GM06990 (cell line): ENCODE measurements at places on chromosomes 6 and 20.

DNA sequence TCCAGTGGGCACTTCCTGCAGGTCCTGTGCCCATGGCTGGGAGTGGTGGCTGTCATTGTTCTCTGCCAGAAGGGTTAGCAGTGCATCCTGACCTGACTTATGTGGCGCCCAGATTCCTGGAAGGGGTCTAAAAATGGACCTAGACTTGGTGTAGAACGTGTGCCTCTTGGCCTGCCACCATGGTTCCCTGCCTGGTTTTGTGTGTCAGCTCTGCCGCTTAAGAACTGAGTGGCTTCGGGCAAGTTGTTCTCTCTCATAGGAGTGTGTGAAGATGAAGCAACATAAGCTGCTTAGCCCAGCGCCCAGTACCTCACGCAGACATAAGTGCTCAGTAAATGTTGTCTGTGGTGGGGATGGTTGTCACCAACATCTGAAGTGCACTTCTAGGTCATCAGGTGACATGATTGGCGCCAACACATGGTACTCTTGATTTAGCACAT lies 52.1 kb downstream of the PTPN1 start:
- DNase-seq: no peak

DNA sequence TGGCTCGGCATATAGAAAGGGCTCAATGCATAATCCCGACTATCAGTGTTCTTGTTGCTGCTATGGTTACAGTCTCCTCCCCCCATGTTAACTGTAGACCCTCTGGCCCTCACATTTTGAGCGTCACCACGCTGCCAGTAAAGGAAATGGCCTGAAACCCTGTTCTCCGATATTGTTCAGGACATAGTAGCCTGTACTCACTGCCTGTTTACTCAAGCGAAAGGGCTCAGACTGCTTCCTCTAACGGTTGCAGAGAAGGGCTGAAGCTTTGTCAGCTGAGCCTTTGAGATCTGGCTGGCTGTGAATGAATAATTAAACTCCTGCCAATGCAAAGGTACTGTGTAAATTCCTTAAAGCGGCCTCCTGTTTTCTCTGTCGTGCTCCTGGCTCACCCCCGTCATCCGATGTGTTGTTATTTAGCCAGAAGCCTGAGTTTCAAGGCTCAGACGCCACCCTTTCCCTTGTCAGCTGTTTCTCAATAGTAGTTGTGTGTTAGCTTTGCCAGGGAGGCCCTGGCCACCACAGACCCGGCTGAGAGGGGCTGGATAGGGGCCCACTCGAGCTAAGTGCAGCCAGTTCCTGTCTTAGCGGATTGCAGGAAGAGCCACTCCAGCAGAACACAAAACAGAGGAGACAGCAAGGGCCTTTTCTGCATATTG lies 31.2 kb upstream of the RALGAPA2 start:
- no peak for DNase-seq

DNA sequence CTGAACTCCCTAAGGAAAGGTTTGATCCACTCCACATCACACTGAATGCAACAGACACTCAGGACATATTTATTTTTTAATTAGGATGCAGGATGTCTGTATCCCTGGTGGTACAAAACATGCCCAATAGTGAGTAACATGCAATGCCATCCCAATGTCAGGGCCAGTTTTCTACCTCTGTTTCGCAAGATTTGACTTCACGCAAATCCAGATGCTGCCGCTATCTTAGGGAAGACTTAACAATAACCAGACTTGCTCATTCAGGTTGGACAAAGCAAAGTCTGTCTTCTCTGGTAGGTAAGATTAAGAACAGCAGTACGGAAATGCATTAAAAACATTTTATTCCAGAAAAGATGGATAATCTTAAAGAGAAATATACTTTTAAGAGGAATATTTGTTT lies 103.1 kb downstream of the TASP1 start:
- no peak for DNase-seq

- DNase-seq: no peak
Observed at GRCh38 chr6:38570750-38571149, 69.0 kb downstream of the BTBD9 start.

DNA sequence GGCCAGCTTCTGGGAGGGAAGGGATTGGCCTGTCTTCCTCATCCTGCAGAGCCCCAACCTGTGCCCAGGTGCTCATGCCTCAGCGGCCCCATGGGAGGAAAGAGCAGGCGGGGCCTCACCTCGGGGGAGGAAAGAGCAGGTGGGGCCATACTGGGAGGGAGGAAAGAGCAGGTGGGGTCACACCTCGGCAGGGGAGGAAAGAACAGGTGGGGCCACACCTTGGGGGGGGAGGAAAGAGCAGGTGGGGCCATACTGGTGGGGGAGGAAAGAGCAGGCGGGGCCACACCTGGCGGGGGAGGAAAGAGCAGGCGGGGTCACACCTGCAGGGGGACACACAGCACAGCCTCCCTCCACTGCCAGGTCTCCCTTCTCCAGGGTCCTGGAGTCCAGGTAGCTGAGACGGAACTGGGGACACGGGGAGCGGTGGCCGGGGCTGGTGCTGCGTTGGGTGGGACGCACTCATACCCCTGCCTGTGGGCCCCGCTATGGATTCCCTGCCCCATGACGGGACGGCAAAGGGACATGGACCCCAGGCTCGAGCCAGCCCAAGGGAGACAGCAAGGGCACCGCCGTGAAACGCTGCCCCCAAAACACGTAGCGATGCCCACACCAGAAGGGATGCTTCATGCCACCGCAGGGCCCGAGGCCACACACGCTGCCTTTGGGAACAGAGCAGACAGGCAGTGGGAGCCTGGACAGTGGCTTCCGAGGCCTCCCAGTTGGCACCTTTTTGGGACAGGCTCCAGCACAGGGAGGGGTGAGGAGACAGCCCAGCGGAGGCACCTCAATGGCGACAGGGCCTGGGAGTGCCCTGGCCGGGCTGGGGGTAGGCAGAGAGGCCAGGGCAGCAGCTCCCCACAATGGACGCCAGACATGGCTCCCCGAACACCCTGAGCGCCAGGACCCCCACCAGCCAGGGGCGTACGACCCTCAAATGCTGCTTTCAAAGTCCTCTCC lies 43.3 kb upstream of the CHRNA4 start:
- DNase-seq: no peak

DNA sequence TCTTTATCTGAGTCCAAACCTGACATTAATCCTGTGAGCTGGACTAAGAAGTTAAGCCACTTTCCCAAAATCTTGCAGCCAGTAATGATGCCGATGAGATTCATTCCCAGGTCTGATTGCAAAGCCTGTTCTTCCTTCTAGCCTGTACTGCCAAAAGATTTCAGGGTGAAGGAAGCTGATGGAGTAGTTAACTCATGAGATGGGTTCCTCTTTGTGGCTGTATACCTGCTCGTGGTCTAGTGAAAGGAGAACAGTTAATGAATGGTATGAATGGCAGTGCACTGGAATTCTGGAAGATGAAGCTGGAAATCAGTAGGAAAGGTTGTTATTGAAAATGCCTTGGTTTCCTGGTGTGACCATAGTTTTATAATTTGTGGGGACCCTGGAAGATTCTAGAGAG lies 112.0 kb downstream of the FYN start:
- DNase-seq: no peak

- peak; percentile 85 for DNase-seq
Observed at GRCh38 chr6:22062807-22063408, 233.9 kb downstream of the PRL start.

- DNase-seq: no peak
Observed at GRCh38 chr20:24950836-24951525, 1.9 kb downstream of the CST7 start.

DNA sequence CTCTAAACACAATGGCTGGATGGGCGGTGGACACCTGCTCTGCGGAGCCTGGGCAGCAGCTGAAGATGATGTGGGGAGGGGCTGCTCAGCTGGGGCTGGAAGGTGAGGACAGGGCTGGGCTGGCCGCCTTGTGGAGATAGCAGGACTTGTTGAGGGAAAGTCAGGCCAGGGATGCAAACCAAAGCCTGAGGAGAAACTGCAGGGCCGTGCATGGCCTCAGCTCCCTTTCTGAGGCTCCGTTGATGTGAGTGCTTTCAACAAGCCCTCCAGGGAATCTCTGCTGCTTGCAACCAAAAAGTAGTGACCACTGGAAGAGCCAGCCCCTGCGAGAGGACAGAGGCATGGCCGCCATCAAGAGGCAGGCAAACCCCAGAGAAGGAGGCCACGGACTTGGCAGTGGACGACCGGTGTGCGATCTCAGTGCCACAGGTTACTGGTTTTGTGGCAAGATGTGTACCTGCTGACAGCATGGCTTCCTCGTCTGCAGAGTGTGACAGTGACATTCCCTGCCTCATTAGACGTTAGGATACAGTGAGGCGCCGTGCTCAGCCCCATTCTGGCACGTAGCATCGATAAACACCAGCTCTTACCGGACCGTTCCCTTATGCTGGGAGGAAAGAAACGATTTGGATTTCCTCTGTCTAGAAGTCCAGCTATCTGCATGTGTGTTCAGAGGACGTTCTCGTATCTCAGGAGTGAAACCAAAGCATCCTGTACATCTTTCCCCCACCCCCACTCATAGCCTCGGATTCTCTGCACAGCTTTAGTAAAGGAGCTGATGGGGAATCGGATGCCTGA lies 37.9 kb downstream of the ERMARD start:
- no peak for DNase-seq

DNA sequence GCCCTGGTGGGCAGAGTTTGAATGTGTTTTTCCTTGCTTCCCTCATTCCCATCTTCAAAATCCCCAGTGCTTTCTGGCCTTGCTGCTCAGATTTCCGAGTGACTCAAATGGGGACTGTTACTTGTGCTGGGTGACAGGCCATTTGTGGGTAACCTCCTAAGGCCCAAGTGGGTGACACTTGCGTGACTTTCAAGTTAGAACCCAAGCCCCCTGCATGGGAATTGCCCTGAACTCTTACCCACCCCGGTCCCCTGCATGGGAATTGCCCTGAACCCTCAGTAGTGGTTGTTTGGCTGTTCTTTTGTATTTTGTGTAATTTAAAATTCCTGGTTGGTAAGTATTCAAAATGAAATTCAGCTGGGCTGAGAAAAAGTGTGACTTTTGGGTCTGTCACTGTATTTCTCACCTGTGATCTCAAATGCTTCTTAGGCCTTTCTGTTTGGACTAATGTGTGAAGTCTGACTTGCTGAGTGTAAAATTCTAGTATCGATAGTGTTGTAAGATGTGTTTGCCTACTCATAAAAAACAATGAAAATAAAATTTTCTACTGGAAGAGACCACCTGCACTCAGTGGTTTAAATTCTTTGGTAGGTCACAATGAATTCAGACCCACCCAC lies 12.4 kb upstream of the RBM38 start:
- no peak for DNase-seq

GRCh38 chr6:156899071-156899470 lies 121.9 kb downstream of the ARID1B start:
- no peak for DNase-seq

DNA sequence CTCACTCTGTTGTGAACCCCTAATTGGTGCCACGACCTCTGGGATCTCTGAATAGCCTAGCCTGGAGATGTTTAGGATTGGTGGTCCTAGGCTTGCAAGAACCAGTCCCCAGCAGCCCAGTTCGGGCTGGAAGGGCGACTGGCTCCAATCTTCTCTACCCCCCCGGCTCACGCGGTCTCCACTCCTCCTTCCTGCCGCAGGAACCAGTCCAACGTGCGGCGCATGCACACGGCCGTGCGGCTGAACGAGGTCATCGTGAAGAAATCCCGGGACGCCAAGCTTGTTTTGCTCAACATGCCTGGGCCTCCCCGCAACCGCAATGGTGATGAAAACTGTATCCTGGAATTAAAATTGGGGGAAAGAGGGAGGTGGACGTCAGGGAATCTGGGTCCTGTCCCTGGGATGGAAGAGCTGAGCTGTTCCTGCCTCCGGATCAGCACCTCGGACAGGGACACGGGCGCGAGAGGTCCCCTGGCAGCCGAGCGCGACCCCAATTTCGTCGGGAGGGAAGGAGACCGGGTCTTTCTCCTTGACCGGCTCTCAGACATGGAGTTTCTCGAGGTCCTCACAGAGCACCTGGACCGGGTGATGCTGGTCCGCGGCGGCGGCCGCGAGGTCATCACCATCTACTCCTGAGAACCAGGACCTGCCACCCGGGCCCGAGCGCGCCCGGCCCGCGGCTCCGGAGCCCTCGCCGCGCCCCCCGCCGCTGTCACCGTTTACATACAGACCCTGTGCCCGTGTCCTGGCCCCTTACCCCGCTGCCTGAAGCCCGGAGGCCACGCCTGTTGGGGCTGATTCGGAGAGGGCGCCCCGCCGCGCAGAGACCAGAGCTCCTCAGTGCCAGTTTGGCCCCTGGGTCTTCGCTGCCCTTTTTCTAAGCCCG lies 28.2 kb downstream of the SLC12A5 start:
- no peak for DNase-seq

DNA sequence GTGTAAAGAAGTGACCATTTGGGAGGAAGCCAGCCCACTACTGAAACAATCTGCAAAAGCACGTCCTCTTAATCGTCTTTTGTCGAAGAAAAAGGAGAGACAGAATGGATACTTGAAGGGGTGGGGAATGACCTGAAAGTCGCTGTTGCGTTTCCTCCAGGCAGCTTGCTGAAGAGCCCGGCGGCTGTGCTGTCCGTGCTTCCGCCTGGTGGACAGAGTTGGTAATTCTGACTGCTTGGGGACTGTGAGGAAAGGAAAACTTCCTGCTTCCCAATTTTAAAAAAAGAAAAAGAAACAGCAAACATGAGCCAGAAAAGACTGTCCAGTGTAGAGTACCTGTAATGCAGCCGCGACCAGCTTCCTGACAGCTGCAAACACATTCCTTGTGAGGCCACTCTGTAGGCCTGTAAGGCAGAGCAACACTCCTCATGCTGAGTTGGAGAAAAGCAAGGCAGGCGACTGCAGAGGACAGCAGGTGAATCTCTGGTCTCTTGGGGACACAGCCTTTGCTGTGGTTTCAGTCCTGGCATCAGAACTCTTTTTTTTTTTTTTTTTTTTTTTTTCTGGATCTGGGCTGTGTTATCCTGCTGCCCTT lies 251.1 kb upstream of the TBX18 start:
- DNase-seq: no peak

- DNase-seq: no peak
Observed at GRCh38 chr20:23528867-23529431, 38.0 kb downstream of the CST8 start.

GRCh38 chr6:3285049-3285639 lies 26.4 kb downstream of the PSMG4 start:
- no peak for DNase-seq

DNA sequence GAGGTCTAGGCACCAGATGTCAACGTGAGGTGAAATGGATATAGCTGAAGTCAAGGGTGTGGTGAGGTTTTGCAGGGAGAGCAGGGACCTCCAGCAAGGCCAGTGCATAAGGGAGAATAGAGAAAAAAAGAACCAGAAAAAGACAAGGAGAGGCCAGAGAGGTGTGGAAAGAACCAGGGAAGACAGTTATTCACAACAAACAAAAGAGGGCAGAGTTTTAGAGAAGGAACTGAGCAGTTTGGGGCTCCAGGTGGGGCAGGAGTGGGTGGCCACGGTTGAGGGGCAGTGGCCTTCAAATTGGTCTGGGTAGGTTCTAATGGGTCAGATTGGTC lies 11.6 kb upstream of the NQO2 start:
- DNase-seq: no peak

GRCh38 chr20:17612287-17612991 lies 42.6 kb downstream of the DSTN start:
- no peak for DNase-seq

DNA sequence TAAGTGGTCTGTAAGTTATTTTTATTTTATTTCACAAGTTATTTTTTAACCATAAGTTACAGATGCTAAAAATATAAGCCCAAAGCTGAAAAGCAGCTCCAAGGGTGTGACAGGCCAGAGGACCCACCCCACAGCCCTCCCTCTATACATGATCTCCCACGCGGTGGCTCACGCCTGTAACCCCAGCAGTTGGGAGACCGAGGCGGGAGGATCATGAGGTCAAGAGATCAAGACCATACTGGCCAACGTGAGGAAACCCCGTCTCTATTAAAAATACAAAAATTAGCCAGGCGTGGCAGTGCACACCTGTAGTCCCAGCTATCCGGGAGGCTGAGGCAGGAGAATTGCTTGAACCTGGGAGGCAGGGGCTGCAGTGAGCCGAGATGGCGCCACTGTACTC lies 32.2 kb downstream of the COL11A2 start:
- no peak for DNase-seq
